Mononuclear cell (primary cell): ENCODE measurements at places on chromosomes 3 and 15. TPM values are rescaled to one million over a fixed set of nuclear protein-coding genes. Genes with fewer than 3 reads are reported as not detected.

RGMA gene
- total RNA-seq, result 0.10 TPM

GOLGA6L4 gene
- 0.42 TPM for total RNA-seq

EPHB3 gene
- 1.6 TPM for total RNA-seq

PLA2G4E gene
- not detected for total RNA-seq

ACY1 gene
- 3.3 TPM for total RNA-seq

DAZL gene
- 0.10 TPM for total RNA-seq

ARMC8 gene
- total RNA-seq, result 147 TPM

ANKRD63 gene
- total RNA-seq, result not detected

SH3GL3 gene
- total RNA-seq, result not detected

SPG21 gene
- 92.4 TPM for total RNA-seq

FEZF2 gene
- total RNA-seq, result not detected

LINGO1 gene
- not detected for total RNA-seq
